ENCODE measurements at places on chromosomes 16 and 17.
A peak's percentile ranks its signal among the peaks of the same experiment; 100 is the strongest.

DNA sequence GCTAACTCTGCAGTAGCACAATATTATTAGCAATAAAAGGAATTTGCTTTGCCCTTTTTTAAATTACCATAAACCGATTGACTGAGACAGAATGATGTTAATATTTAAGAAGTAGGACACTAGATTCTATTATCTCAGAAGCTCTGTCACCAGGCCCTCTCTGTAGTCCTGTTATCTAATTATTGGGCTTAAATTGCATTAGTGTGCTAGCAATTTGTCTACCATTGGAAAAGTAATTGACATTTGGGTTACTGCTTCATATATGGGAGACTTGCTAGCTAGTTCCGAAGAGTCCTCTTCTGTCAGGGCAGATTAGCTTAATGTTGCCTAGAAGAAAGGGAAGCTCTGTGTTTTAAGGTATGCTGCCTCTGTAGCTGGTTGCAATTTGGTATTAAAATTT is 1107.3 kb upstream of the EEF2KMT start:
- H3K36me3 ChIP-seq: no peaks in the 10 kb centered on the region
- H3K4me1 ChIP-seq: no peaks in the 10 kb centered on the region
- H3K27ac ChIP-seq: no peak overlapping the region
- no peak for DNase-seq
- no peak overlapping the region for H3K4me3 ChIP-seq

- no peak overlapping the region for H3K27ac ChIP-seq
- no peaks in the 10 kb centered on the region for H3K36me3 ChIP-seq
- no peaks in the 10 kb centered on the region for H3K27me3 ChIP-seq
- DNase-seq: no peak
Observed at GRCh38 chr16:87333101-87333500, 15.9 kb upstream of the C16orf95 start.

DNA sequence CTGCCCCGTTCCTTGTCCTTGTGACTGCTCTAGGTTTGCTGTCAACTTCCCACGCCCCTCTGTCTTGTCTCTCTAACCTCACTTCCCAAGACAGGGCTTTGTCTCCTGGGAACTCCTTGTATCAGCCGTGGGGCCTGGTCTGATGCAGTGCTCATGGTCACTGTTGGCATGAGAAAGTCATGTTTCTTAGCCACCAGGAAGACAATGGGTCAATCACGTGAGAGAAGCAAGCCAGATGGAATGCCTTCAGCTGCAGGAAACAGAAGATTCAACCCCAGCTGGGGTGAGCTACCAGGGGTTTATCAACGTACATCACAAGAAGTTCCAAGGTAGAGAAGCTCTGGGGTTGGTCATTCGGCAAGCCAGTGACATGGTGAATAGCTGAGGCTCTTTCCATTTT is 116.6 kb downstream of the IRF8 start:
- H3K4me3 ChIP-seq: no peak overlapping the region
- no peaks in the 10 kb centered on the region for H3K36me3 ChIP-seq
- peaks cover 49% of the 10 kb centered on the region for H3K27me3 ChIP-seq
- DNase-seq: no peak
- no peak overlapping the region for H3K27ac ChIP-seq
- H3K4me1 ChIP-seq: no peaks in the 10 kb centered on the region

- peak overlapping the region; percentile 82 for H3K27ac ChIP-seq
- no peaks in the 10 kb centered on the region for H3K36me3 ChIP-seq
- peaks cover 19% of the 10 kb centered on the region for H3K4me1 ChIP-seq
- no peak for DNase-seq
Observed at GRCh38 chr17:17590141-17590751, 1.3 kb downstream of the PEMT start.

- no peak overlapping the region for H3K4me3 ChIP-seq
- no peaks in the 10 kb centered on the region for H3K36me3 ChIP-seq
- no peak overlapping the region for H3K27ac ChIP-seq
Observed at GRCh38 chr16:57651344-57652333, 16.5 kb upstream of the ADGRG3 start.

DNA sequence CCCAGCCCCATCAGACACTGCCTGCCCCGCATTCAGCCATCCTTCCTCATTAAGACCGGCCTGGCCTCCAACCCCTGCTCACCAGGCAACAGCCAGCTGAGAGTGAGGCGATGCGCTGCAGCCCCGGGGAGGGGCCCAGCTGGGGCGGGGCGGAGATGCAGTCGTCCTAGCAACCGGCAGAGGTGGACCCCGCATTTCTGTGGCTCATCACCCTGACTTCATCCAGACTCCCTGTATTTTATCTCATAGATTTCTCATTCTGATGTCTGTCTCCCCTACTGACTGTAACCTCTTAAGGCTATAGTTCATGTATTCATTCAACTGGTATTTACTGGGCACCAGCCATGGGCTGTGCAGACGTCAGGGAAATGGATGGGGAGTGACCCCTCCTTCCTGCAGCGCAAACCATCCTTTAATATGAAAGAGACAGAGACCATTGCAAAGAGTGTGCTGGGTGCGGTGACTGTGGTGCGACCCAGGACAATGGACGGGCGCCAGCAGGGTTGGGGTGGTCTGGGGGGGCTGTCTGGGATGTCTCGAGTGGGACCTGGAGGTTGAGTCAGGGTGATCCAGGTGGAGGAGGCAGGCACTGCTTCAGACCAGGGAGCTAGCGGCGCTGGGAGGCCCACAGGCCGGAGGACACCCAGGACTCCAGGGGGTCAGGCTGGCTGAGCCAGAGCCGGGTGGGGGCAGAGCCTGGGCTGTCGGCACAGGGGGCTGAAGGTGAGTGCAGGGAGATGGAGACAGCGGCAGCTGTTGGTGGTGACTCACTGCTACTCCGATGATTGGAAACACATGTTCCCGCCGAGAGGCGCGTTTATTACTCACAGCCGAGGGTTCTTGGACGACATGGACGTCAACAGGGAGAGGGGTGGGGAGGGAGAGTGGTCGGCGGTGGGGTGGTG is 10.5 kb upstream of the TIMP2 start:
- H3K36me3 ChIP-seq: no peaks in the 10 kb centered on the region
- peaks cover 41% of the 10 kb centered on the region for H3K4me1 ChIP-seq
- peak overlapping the region; percentile 60 for H3K4me3 ChIP-seq
- peak; percentile 99 for DNase-seq
- peak overlapping the region; percentile 98 for H3K27ac ChIP-seq

GRCh38 chr17:27649929-27650328 is 18.9 kb downstream of the LGALS9 start:
- H3K4me1 ChIP-seq: no peaks in the 10 kb centered on the region
- no peaks in the 10 kb centered on the region for H3K36me3 ChIP-seq
- no peaks in the 10 kb centered on the region for H3K27me3 ChIP-seq

DNA sequence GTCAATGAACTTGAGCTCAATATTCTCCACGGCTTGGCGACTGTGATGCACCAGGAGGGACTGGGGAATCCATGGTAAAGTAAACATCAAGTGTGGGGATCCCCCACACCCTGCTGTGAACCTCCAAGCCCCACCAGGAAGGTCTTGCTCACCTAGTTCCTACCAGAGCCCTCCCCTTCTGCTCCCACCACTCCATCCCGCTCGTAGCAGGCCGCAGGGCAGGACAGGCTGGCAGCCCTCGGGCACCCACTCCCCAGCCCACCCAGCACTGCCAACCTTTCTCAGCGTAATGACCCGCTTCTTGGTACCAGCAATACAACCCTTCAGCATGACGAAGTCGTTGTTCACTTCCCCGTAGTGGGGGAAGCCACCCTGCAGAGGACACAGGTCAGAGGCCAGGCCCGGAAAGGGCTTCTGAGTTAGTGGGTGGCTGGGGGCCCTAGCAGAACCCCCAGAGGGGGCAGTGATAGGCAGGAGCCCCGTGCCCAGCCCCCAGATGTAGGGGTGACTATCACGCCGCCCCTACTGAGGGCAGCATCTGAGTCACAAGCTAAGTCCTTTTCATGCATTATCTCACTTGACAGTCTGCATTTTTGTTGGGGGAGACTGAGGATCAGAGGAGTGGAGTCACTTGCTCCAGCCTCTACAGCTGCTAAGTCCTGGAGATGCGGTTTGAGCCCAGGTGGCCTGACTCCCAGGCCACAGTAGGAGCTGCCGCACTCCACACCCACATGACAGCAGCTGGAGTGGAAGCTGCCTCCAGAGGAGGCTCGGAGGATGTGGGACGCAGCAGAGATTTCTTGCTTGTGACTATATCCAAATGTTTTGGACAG is 2.8 kb upstream of the MSRB1 start:
- DNase-seq: no peak
- H3K27me3 ChIP-seq: no peaks in the 10 kb centered on the region
- no peak overlapping the region for H3K27ac ChIP-seq

- H3K4me3 ChIP-seq: no peak overlapping the region
- DNase-seq: no peak
- H3K27me3 ChIP-seq: no peaks in the 10 kb centered on the region
- no peak overlapping the region for H3K27ac ChIP-seq
- no peaks in the 10 kb centered on the region for H3K4me1 ChIP-seq
Observed at GRCh38 chr17:3276126-3276525, 22.0 kb downstream of the OR3A1 start.

- no peak overlapping the region for H3K27ac ChIP-seq
- peaks cover 2% of the 10 kb centered on the region for H3K4me1 ChIP-seq
- no peaks in the 10 kb centered on the region for H3K27me3 ChIP-seq
- DNase-seq: no peak
Observed at GRCh38 chr17:80105762-80106161, 4.4 kb downstream of the GAA start.

GRCh38 chr16:82832821-82833220 is 206.1 kb downstream of the CDH13 start:
- no peaks in the 10 kb centered on the region for H3K27me3 ChIP-seq
- no peak overlapping the region for H3K4me3 ChIP-seq
- peak; percentile 78 for DNase-seq
- peak overlapping the region; percentile 25 for H3K27ac ChIP-seq

GRCh38 chr17:6551869-6552531 is 4.4 kb downstream of the PITPNM3 start:
- 0 out of 2 replicates have a peak, but pooled peaks cover 3% of the 10 kb centered on the region for H3K4me1 ChIP-seq
- H3K27ac ChIP-seq: no peak overlapping the region
- no peaks in the 10 kb centered on the region for H3K27me3 ChIP-seq

DNA sequence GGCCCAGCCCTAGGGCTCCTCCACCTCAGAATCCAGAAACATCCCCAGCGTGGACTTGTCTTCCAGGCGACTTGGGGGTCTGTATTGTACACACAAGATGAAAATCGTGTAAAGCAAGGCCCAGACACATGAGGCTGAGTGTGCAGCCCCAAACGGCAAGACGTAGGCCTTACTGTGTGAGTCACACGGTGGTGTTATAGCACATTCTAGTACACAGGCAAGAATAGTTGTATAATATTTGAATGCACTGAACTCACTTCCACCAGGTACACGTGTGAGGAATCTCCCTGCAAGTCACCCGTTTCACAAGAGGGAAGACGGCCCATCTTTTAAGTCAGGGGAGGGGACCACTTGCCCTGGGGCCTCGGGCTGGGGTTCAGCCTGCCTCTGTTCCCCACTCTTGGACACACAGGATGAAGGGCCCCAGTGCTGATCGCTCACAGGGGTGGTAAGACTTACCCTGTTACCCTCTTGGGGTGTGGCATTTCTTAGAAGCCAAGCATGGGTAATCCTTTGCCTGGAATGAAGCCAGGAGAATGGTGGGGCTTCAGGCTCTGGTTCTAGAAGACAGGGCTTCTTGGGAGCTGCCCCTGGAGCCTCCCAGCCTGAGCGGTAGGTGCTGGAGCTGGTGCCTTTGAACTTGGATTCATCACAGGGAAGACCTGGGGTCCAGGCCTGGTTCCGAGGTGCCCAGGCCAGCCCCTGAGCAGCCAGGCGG is 71.3 kb downstream of the SREBF1 start:
- H3K4me1 ChIP-seq: no peaks in the 10 kb centered on the region
- no peak overlapping the region for H3K4me3 ChIP-seq
- H3K36me3 ChIP-seq: no peaks in the 10 kb centered on the region
- no peak for DNase-seq

DNA sequence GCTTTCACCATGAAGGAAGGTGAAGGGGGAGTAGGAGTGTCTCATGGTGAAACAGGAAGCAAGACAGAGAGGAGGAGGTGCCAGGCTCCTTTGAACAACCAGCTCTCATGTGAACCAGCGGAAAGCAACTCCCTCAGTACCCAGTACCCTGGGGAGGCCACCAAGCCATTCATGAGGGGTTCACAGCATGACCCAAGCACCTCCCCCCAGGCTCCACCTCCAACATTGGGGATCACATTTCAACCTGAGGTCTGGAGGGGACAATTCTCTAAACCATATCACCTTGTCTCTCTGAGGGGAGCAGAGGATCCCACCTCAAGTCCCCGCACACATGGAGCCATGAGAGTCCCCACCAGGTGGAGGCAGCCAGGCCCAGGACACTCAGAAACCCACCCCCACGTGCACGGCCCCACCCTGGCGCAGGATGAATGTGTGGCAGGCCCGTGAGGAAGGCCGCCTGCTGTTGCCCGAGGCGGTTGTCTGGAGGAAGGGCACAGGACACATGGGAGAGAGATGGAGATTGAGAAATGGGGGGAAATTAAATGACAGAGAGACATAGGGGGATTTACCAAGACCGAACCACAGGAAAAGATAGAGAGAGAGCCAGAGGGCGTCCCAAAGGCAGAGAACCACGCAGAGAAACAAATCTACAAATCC is 85.9 kb downstream of the TMEM132E start:
- no peak overlapping the region for H3K4me3 ChIP-seq
- no peaks in the 10 kb centered on the region for H3K36me3 ChIP-seq
- H3K27ac ChIP-seq: no peak overlapping the region
- DNase-seq: no peak
- no peaks in the 10 kb centered on the region for H3K4me1 ChIP-seq

- no peak overlapping the region for H3K4me3 ChIP-seq
- no peak overlapping the region for H3K27ac ChIP-seq
- no peak for DNase-seq
- no peaks in the 10 kb centered on the region for H3K27me3 ChIP-seq
- H3K4me1 ChIP-seq: peaks cover 19% of the 10 kb centered on the region
Observed at GRCh38 chr17:4135489-4135888, 7.3 kb downstream of the ZZEF1 start.

GRCh38 chr17:55175788-55176427 is 88.9 kb upstream of the HLF start:
- H3K27me3 ChIP-seq: no peaks in the 10 kb centered on the region
- no peak overlapping the region for H3K27ac ChIP-seq
- no peaks in the 10 kb centered on the region for H3K36me3 ChIP-seq
- H3K4me3 ChIP-seq: no peak overlapping the region
- H3K4me1 ChIP-seq: 0 out of 2 replicates have a peak, but pooled peaks cover 11% of the 10 kb centered on the region
